Stimulated activated CD4-positive, alpha-beta T cell treated with anti-CD3 and anti-CD28 coated beads, TNF-alpha, amount 100 ng/mL, for 1 hour (primary cell): ENCODE measurements at places on chromosomes 5 and 9.

GRCh38 chr5:68334553-68334886, 119.0 kb downstream of the PIK3R1 start:
- DNase-seq: no peak

- no peak for DNase-seq
Measured at GRCh38 chr9:131869348-131869747, 129.5 kb upstream of the RAPGEF1 start.

DNA sequence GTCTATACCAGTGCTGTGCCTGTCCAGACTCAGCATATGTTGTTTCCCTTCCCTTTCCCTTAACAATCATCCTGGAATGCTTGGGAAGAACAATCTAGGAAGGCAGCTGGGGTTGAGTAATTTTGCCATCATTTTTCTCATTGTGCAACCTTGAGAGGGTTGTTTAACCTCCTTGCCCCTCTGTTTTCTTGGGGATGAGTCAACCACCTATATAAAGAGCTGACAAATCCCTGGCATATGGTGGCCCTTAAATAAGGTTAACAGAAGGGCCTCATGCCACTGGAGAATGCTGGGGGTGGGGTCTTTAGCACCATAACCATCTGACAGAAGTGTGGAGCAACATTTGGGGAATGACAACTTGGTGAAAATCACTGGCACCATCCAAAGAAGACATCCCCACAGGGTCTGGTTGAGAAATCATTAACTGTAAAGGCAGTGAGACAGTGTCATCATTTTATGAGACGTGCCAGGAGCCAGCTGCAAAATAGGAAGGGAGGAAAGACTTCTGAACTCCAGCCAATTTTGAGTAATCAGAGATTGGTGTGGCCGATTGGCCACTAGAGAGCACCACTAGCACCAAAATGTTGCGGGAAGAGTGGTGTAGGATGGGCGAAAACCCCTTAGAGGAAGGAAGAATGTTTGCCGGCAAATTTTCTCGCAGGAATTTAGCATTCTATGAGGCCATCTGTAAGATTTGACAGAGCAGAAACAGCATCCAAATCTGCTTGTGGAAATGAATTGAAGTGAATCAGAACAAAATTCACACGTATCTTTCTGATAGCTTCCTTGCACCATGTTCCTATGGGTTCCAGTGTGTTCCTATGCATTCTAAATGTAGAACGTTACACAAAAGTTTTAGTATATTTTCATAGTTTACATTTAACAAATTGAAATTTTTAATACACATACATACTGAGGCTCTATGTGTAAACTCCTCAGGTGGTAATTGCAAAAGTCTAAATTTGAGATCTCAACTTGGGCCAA, 113.8 kb downstream of the MSX2 start:
- DNase-seq: no peak

DNA sequence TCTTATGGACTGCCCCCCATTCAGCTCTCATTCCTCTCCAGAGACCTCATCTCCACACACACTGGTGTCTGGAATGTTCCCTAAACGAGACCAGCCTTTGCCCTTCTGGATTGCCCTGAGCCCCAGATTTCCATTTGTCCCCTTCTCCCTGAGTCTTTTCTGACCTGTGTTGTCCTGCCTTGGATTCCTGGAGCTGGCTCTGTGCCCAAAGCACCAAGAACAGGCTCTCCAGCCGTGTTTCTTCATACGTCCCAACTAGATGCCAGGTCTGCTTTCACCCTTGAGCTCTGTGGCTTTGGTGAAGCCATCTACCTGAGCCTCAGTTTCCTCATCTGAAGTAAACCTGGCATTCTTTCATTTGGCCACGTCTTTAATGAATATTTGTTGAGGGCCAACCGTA, 6.3 kb downstream of the CCDC180 start:
- no peak for DNase-seq

DNA sequence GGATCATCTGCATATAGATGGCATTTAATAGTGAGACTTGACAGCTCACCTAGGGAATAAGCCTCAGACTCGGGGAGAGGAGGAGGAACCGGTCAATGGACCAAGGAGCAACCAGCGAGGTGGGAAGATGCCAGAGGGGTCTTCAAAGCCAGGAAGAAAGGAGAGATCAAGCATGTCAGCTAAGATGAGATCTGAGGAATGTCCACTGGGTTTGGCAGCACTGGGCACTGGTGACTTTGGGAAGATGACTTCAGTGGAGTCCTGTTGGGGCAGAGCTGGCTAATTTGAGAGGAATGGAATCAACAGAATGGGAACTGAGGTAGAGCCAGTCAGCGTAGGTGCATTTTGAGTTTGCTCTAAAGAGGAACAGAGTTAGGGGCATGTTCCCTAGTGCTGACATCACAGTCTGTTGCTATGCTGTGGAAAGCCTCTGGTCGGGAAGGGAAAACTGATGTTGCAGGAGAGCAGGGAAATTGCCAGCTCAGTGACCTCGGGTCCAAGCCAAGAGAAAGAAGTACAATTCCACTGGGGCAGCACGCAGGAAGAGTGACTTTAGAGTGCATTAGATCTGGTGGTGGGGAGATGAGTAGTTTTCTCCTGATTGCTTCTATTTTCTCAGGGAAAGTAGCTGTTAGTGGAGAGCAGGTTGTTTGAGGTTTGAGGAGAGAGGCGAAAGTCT, 56.9 kb downstream of the ZNF618 start:
- DNase-seq: no peak

GRCh38 chr5:177388521-177389052, 4.4 kb downstream of the SLC34A1 start:
- DNase-seq: no peak

DNA sequence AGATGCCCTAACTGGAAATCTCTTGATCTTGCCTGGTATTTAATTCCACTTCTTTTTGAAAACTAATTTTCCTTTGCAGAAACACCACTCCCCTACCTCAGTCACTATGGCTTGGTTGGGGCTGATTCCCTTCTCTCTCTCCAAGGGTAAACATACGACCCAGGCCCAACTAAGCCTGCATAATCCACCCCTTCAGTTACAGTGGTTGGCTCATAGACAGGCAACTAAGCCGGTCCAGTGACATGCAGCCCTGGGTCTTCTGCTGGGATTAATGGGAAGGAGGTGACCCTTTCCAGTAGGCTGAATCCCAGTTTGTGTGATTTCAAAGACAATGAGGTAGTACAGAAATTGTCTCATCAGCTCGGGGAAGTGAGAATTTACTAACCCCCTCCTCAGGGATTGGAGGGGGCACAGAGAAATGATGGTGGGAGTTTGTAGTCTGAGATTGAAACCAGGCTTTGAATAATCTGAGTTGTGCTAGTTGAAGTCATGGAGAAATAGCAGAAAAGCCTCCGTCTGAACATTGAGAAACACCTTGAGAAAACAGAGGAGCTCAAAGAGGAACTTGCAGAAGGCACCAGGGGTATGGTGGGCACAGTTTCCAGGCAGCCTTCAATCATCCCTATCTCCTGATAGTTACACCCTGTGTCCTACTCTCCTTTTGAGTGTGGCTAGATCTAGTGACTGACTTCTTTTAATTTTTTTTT, 148.9 kb downstream of the GCNT1 start:
- no peak for DNase-seq

- no peak for DNase-seq
Measured at GRCh38 chr5:17989567-17990563, 355.6 kb downstream of the TAF11L14 start.
